ENCODE measurements at places on chromosomes 3 and 15.

GRCh38 chr3:194686816-194687637 lies 1.3 kb downstream of the FAM43A start:
- DNase-seq = no peak

DNA sequence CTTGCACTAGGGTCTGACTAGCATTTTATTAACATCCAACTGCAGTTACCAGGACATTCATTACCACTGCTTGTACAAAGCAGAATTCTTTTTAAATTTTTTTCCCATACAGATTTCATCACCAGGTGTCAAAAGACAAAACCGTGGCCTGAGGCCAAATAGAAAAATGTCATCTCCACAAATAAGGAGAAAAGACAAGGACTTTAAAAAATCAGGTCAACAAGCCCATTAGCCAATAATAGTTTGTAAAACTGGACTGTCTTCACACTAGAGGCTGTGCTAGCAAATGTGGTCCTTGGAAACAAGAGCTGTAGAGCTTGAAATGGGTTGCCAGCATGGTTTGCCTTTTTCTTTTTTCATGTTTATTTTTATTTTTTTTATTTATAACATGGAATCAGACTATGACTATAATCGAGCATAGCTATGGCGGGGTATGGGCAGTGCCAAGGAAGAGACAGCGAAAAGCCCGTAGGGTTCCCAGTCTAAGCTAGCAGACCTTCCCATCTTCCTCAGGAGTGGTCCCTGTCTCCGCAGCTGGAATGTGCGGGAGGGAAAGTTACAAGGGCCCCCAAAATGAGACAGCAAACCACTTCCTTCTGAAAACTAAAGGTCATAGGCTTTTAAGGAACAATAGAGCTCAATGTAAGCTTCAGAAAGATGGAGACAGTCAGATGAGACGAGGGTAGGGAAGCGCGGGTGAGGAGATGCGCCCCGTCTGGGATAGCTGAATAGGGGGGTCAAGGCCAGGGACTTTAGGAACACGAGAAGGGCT lies 1.5 kb downstream of the PTPN9 start:
- no peak for DNase-seq

DNA sequence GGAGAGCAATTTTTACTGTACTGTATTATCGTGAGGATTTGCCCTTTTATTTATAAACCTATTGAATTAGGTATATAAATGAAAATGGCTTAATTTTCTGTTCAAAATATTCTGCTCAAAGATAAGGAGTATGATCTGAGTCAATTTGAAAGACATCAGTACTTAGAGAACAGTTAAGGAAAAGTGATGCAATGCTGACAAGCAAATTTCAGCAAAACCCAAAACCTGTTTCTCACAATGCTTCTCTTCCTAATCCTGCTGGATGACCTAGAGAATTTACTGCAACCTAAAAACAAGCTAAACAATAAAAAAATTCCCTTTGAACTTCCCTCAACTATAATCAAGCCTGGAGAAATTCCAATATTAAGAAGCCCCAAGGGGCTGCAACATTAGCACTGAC lies 82.7 kb downstream of the RFX7 start:
- DNase-seq = no peak

DNA sequence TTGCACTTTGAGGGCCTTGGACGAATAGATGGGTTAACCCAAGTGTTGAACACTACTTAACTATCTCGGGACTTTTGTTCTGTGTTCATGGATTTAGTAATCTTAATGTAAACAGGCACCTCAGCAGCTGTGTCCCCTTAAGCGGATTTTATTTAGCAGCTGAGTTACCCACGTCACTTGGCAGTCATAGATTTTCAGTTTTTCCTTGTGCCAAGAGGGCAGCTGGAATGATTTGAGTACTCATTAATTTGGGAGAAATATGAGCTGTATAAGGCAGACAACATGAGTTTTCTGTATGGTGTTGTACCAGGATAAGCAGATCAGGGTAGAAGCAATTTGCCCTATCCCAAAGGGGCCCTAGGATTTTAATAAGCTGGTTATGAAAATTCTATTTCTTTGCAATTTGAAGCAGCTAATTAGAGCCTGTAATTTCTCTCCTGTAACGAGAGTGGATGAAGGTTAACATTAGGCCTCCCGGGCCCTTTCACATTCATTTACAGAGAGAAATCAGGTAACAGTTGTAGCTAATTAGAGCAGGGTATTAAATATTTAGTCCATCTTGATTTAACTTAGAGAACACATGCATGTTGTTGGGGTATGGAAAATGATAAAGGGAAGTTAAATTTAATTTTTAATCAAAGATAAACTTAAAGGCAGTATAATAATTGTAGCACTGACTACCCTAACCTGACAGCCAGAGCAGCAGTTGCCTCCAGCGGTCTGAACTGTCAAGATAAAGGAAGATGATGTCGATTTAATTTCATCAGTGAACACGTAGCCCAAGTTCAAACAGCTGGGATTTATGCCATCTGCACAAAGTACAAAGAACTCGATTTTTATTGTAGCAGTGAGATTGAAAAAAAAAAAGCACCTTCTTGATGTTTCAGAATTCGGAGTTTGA lies 194.5 kb downstream of the LRTM1 start:
- DNase-seq = no peak

GRCh38 chr3:18035641-18036449 lies 293.4 kb upstream of the TBC1D5 start:
- no peak for DNase-seq

GRCh38 chr15:42101861-42102260 lies 7.5 kb upstream of the PLA2G4D start:
- no peak for DNase-seq

- no peak for DNase-seq
Observed at GRCh38 chr3:157204431-157204830, 44.5 kb upstream of the CCNL1 start.

DNA sequence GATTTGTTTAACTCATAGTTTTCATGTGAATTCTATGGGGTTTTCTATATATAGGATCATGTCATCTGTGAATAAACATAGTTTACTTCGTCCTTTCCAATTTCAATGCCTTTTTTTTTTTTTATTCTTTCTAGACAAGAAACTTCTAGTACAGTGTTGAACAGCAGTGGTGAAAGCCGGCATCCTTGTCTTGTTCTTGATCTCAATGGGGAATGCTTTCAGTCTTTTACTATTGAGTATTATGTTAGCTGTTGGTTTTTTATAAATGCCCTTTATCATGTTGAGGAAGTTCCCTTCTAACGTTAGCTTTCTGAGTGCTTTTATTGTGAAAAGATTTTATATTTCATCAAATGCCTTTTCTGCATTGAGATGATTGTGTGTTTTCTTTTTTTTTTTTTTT lies 69.0 kb downstream of the SLMAP start:
- DNase-seq = no peak

GRCh38 chr3:184952671-184953070 lies 140.7 kb downstream of the VPS8 start:
- DNase-seq = no peak
